ENCODE measurements at places on chromosomes 11 and 22.
A peak's percentile ranks its signal among the peaks of the same experiment; 100 is the strongest.

- no peak for DNase-seq
These were observed 84.4 kb upstream of the SLC5A12 start for GRCh38 chr11:26806219-26806618.

- DNase-seq = no peak
These were observed 16.8 kb upstream of the IGLL5 start for GRCh38 chr22:22870577-22871404.

- DNase-seq = no peak
These were observed 51.0 kb upstream of the CARS1 start for GRCh38 chr11:3108183-3108721.

DNA sequence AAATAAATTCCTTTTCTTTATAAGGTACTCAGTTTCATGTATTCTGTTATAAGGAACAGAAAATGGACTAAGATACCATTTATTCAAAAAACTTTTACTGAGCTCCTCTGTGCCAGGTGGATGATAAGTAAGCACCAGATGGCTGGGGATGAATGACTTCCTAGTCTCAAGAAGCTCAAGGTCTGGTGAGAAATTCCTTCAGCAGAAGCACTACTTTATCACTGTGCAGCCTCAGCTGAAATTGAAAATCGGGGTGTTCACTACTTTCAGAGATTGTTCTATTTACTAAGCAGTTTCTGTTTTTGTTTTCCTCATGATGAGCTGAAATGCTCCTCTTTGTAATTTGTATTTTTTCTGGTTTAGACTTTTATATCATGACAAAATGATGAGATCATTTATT, 7.8 kb downstream of the LDHAL6A start:
- DNase-seq = no peak

GRCh38 chr22:37843741-37844089, 419 bp downstream of the ANKRD54 start:
- peak; percentile 12 for DNase-seq

GRCh38 chr11:111162305-111162704, 83.2 kb upstream of the POU2AF2 start:
- DNase-seq = no peak

DNA sequence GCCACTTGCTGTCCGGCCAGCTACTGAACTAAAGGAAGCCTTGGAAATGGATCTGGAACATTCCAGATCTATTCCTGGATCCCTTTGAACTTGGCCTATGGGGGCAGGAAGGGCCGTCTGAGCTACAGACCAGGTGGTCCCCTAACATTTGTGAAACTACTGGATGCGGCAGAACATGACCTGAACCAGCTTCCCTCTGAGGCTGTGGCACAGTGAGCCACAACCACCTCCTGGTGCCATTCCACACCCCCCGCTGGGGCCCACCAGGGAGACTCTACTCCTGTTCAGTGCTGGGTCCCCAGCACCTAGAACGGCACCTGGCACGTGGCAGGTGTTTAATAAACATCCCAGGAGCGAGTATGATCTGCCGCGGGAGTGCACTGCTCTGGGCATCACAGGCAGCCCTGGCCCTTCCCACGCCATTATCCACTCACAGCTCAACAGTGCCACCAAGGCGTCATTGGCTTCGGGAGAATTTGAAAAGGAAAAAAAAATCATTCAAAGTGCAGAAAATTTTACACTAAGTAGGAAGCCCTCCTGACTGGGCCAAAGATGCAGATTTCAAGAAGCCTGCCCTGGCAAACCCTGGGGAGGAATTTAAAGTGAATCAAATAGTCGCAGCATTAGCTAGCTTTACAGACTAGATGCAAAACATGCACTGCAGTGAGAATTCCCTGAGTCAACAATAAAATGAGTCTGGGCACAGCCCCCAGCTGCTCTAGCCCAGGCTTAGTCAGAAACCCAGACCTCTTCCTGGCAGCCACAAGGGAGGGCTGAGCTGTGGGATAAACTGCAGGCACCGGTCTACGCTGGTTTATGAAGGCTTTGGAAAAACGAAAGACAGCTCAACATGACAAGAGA, 14.3 kb upstream of the EFCAB6 start:
- no peak for DNase-seq

- no peak for DNase-seq
These were observed 14.7 kb upstream of the AMPD3 start for GRCh38 chr11:10440401-10440800.

- DNase-seq = no peak
These were observed 1236.4 kb downstream of the FAM181B start for GRCh38 chr11:81497202-81497804.

- no peak for DNase-seq
These were observed 109.9 kb upstream of the CLMP start for GRCh38 chr11:123304828-123305466.

DNA sequence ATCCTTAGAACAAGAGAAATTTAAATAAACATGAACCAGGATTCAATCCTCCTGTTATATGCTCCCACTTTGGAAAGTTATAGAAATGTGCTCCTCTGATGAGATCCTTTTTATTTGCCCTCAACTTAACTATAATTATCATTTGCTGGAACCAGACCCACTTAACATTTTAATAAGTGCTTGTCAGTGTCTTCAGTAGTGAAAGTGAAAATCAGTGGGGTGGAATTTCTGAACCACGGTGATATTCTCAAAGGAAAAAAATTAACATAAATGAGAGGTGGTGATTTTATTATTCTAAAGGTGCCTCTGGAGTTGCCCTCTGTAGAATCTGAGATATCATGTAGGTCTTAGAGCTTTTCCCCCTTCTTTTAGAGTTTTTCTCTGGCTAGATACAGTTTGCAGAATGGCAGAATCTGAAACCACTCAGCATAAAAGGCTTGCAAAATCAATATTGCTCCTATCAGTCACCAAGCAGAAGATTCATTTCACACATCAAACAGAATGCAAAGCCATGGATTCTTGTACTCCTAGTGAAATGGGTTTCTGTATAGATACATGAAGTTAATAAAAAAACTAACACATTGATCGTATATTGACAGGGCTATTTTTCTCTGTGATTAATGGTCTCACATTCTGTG, 213.2 kb downstream of the LUZP2 start:
- DNase-seq = no peak

- DNase-seq = no peak
These were observed 745.1 kb downstream of the DLG2 start for GRCh38 chr11:84882056-84882455.

- no peak for DNase-seq
These were observed 41.3 kb upstream of the TUB start for GRCh38 chr11:8039530-8040260.

DNA sequence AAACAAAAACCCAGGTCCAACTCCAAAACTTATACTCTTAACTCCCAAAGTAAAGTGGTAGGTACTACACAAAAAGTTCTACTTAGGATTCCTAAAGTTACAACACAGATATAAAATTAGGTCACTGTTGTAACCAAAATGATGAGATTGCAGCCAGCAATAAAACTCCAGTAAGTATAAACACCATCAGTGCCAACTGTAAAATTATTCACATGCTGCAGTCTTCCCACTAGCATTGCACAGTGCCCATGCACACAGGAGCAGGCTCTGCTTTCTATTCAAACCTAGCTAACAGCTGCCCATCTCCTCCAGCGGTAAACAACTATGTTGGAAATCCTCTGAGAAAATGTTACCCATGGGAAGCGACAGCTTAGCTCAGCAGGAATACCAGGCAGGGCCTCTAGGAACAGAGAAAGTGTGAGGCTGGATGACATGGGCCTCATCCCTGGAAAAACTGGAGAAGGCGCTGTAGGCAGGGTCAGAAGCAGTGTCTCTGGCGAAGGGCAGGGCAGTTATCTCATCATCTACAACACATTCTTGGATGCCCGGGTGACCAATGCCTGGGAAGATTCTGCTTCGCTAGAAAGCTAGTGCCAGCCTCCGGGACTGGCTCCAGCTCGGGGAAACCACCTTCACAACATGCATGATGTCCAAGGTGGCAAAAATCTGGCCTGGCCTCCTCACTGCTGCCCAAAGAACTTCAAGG, 9.1 kb downstream of the CPT1A start:
- no peak for DNase-seq

DNA sequence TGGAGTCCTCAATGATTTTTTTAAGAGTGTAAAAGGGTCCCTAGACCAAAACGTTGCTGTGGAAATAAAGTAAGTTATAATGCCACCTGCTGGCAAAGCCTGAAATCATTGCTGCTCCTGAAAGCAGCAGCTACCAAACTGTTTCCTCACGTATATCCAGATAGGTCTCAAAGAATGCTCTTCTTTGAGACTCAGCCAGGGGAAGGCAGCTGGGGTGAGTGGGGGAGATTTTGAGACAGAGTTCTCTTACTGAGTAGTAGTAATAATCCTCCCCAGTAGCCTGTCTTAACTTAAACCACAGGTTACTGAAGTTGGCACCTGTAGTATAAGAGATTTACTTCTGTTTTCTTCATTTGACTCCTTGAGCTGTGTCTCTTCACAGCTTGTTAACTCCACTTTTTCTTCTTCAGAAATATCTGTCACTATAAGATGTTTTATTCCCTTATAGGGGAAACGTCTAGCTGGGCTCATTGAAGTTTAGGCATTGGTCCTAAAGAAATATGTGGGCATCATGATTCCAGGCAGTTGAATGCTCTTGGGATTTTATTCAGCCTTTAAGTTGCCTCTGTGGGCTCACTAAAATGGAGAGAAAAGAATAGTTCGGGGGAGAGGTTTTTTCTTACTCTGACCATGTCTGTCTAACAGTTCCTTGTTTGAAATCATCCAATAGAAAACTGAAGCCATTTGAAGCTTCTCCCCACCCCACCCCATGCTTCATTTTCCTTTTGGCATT, 77.9 kb downstream of the BTBD10 start:
- DNase-seq = no peak

GRCh38 chr11:3130269-3131071, 34.6 kb downstream of the OSBPL5 start:
- no peak for DNase-seq

- DNase-seq = no peak
These were observed 16.4 kb downstream of the SMARCB1 start for GRCh38 chr22:23803001-23803819.

DNA sequence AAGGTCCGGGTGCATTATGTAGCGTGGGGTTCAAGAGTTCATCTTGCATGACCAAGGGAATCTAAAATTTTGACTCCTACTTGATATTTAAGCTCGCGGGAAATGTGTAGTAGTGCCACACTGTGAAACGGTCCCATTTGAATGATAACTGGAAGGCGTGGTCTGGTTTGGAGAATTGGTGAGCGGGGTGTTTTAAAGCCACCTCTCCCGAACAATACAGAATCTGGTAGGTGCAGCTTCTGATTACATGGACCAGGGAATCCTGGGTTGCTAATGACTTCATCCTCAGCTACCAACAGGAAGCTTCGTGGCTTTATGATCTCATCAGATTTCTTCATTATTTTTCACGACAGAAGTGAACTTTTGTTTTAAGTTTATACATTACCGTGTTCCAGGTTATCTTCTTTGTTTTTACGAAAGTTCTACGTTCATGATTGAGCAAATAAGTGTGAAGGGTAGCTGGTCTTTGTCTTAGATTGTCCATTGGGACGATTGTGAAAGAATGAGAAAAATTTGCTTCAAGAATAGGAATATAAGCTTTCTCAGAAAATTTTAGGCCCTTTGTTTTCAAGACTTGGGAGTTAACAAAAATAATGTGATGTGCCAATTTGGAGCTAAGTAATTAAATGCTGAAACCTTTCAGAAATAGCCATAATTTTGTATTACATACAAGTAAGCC, 1.7 kb downstream of the QSER1 start:
- peak; percentile 4 for DNase-seq

DNA sequence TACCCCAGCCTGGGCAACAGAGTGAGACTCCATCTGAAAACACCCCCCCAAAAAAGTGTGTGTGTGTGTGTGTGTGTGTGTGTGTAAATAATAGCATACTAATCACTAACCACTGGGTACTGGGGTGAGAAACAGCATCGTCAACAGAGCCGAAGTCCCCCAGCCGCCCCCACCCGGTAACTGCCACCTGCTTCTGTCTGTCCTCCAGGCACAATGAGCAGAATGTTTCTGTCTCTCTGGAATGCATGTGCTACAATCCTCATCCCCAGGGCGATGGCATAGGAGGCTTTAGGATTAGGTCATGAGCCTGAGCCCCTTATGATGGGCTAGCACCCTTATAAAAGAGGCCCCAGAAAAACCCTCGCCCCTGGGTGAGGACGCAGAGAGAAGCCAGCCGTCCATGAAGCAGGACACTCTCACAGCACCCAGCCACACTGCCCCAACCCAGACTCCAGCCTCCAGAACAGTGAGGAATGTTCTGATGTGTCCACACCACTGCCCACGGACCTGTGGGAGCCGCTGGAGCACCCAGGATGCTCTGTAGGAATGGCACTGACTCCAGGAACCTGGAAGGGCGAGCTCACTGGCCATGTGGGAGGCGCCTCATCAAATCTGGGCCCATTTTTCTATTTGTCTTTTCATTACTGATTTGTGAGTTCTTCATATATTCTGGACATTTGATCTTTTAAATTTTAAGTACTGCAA, 9.9 kb downstream of the TTLL8 start:
- DNase-seq = no peak

DNA sequence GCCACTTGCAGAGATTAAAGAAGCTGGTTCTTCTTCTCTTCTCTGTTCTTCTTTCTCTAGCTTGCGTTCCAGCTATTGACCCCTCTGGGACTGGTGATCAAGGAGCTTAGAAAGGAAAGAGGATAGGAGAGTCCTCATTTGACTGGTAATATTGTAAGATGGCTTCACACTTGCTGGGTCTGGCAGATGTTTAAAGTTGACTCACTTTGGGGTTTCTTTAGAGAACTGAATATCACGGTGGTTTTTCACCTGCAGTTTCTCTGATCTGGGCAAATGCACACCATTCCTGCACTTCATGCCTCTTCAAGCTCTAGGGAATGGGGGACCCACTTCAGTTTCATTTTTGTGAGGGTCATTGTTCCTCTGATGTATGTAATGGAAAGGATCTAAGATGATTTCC, 41.8 kb upstream of the DEUP1 start:
- no peak for DNase-seq

DNA sequence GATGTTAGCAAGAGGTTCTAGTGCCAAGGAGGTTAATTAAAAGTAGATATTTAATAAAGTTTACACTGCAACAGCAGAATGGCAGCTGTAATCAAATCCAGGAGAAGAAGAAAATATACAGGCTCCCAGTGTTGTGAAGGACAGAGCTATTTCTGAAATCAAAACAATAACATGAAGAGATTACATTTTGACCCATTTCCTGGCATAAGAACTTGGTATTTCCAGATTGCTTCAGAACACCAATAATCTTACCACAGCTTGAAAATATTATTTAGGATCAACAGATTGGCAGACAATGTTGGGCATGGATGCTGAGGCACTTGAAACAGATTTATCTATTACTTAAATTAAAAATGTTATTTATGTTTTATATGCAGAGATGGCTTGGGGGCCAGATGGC, 692.5 kb downstream of the KCNA4 start:
- no peak for DNase-seq

DNA sequence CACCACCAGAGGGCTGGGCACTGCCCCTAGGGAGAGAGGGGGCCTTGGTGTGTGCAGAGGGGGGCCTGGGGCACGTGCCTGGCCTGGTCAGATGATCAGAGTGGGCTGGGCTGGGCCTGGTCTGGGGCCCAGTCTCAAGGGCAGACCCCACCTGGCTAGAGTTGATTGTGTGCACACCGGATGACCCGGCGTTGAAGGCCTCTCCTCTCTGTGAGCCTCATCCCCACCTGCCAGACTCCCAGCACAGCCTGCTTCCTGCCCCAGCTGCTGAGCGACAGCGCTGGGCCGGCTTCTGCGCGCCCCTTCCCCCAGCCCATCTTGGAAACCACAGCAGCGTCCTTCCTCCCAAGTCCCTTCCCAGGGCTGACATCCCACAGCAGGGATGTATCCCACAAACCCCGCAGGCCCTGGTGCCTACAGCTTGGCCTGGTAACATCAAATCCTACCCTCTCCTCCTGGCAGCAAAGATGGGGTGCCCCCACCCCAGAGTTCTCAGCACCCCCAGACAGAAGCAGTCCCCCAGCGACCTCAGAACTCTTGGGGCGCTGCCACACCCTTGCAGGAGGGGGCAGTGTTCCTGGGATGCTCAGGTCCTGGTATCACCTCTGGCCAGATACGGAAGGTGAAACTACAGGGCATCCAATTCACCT, 11.0 kb upstream of the TSSC4 start:
- no peak for DNase-seq
